ENCODE measurements at places on chromosomes 2 and 18.

GRCh38 chr2:122660786-122661634 lies 905.6 kb downstream of the TSN start:
- DNase-seq, result no peak

GRCh38 chr2:31161637-31162036 lies 23.4 kb upstream of the GALNT14 start:
- no peak for DNase-seq

GRCh38 chr2:162731917-162732804 lies 106.4 kb downstream of the KCNH7 start:
- DNase-seq, result no peak

- DNase-seq, result peak; percentile 37
These were observed 617 bp downstream of the FOSL2 start for GRCh38 chr2:28393114-28393836.

GRCh38 chr2:187532333-187533120 lies 21.7 kb downstream of the TFPI start:
- DNase-seq, result no peak

DNA sequence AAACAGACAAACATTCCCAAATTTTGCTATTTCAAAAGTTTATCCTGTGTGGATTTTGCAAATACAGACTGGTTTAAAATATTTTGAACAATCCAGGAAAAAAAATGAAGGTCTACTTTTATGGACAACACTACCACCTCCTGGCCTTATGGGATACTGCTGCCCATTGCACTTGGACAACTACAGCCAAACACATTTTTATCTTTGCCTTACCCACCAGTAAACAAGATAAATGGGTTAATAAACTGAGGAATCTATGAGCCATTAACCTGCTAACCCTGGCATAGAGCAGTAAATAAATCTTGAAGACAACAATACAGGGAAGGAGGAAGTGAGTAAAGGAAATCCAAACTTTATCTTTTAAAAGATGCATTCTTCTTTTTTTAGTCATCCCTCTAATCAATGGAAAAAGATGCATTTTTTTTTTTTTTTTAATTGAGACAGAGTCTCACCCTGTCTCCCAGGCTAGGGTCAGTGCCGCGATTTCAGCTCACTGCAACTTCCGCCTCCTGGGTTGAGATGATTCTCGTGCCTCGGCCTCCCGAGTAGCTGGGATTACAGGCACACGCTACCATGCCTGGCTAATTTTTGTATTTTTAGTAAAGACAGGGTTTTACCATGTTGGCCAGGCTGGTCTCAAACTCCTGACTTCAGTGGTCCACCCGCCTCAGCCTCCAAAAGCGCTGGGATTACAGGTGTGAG lies 2.1 kb upstream of the SPIRE1 start:
- peak; percentile 47 for DNase-seq

DNA sequence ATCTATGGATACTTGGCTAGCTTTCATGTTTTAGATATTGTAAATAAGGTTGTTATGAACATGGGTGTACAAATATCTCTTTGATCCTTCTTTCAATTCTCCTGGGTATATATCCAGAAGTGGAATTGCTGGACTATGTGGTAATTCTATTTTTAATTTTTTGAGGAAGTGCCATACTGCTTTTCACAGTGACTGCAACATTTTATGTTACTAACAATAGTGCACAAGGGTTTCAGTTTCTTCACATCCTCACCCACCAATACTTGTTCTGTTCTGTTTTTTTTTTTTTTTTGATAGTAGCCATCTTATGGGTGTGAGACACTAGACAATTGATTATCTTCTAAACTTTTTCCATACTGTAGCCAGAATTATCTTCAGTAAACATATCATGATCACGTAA lies 17.3 kb upstream of the NEUROD1 start:
- no peak for DNase-seq

GRCh38 chr2:69089998-69090397 lies 77.0 kb downstream of the ANTXR1 start:
- no peak for DNase-seq
